ENCODE measurements at places on chromosomes 7 and 10.

DNA sequence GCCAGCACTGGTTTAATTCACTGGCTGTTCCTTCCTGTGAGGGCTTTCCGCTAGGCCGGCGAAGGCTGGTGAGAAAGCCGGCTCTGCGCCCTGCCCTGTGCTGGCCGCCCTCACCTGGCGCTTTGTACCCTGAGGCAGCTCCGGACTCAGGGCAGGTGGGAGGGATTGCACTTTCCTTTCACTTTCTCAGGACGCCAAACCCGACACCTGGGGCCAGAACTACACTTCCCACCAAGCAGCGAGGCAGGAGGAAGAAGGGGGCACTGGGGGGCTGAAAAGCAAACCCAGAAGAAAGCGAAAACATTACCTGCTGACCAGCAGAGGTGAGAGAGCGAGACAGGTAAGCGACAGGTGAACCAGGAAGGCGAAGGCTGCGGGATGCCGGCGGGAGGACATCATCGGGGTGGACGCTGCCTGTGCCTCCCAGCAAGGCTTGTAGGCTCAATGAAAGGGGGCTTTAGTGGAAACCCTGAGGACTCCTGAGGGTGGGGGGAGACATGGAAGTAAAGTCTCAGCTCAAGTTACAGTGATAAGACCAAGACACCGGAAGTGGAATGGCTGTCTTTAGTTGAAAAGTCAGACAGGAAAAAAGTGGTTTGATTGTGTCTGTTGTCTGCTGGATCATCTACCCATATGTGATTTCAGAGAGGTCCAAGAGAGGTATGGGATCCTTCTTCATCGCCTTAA, at the start of gene RAB19:
TSS of gene RAB19 (plus strand) at position 181 of the 687 bp plus-strand sequence. CDS start 3,589 bp downstream, outside the sequence.
- DNase-seq, result peak; percentile 69

DNA sequence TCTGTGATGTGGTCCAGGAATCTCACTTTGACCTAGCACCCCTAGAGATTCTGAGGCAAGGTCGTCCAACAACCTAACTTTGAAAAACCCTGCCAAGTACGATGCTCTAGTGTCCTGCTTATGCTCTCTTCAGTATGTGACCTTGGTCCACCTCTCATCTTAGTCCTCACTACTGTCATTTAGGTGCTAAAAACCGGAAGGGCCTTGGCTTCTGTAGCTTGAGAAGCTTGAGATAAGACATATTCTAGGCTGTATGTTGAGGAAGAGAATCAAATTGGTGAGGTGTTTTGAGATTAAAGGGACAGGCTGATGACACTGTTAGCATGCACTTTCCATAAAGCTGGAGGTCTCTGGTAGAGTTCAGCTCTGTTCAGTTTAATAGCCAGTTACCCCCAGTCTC, 57.0 kb upstream of the MTPN start:
- DNase-seq, result no peak

GRCh38 chr7:96636979-96637378, 72.7 kb downstream of the SEM1 start:
- DNase-seq, result no peak

DNA sequence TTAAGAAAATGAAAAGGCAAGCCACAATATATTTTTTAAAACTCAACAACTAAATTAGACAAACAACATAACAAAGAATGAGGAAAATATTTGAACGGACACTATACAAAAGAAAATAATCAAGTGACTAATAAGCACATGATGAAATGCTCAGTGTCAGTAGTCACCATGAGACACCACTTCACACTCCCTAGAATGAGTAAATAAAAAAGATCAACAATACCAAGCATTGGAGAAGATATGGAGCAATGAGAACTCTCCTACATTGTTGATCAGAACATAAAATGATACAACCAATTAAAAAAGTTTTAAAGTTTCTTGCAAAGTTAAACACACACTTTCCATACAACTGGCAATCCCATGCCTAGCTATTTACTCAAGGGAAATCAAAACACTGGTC, 222.2 kb downstream of the C7orf25 start:
- no peak for DNase-seq

GRCh38 chr7:138979988-138980562, 1.1 kb downstream of the KIAA1549 start:
- no peak for DNase-seq

GRCh38 chr10:120132811-120133210, 240.3 kb downstream of the SEC23IP start:
- DNase-seq, result no peak

- no peak for DNase-seq
These were observed 53.2 kb downstream of the TFAM start for GRCh38 chr10:58438340-58438871.

DNA sequence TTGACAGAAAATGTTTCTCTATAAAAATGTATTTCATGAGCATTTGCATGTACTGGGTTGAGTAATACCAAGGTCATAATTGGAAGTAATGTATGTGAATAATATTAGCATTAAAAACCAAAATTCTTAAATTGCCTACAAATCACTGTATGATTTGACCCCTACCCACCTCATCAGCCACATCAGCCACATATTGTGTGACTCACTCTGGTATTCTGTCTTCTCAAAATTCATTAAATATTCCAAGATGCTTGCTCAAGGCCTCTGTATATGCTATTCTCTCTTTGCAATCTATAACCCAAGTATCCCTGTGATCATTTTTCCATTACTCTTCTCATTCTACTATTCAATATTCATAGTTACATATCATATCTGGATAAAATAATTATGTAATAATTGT, 21.4 kb downstream of the POT1 start:
- DNase-seq, result no peak

- no peak for DNase-seq
These were observed 13.2 kb upstream of the ZNF488 start for GRCh38 chr10:47397256-47397655.

DNA sequence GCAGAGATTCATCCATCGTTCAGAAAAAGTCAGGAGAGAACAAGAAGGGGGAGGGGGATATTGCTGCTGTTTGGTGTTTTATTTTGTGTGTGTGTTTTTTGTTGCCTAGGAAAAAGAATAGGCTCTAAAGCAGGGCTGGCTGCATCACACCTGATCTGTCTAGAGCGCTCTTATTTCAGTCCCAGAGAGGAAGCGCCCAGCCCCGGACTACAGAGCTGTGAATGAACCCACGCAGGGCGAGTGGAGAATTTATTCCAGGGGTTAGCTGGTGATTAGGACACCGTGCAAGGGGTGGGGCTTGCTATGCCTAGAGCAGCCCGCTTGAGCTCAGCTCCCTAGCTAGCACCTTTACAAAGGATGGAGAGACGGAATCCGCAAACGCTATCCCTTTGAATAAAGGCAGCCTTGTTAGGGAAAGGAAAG, 621 bp upstream of the FAM13C start:
- peak; percentile 58 for DNase-seq

GRCh38 chr7:36711256-36711655, 13.0 kb downstream of the AOAH start:
- no peak for DNase-seq

- DNase-seq, result peak; percentile 8
These were observed 88.4 kb upstream of the PPIF start for GRCh38 chr10:79258894-79259293.

DNA sequence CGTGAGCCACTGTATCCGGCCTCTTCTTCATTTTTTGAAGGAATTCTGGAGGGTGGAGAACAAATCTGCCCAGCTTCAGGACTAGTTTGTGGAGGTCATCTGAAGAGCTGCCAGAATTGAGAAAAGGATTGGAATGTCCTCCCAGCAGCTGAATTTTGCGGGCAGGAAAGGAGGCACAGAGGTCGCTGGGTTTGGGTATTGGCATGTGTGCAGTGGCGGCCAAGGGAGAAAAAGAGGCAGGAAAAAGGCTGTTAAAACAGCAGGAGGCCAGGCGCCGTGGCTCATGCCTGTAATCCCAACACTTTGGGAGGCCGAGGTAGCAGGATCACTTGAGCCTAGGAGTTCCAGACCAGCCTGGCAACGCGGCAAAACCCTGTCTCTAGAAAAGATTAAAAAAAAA, 80.4 kb downstream of the HIP1 start:
- DNase-seq, result no peak
